Hematopoietic multipotent progenitor cell treated with erythropoietin and hydrocortisone succinate and interleukin-3 and kit ligand, for 8 days (in vitro differentiated cells): ENCODE measurements at places on chromosomes 4 and X.

DNA sequence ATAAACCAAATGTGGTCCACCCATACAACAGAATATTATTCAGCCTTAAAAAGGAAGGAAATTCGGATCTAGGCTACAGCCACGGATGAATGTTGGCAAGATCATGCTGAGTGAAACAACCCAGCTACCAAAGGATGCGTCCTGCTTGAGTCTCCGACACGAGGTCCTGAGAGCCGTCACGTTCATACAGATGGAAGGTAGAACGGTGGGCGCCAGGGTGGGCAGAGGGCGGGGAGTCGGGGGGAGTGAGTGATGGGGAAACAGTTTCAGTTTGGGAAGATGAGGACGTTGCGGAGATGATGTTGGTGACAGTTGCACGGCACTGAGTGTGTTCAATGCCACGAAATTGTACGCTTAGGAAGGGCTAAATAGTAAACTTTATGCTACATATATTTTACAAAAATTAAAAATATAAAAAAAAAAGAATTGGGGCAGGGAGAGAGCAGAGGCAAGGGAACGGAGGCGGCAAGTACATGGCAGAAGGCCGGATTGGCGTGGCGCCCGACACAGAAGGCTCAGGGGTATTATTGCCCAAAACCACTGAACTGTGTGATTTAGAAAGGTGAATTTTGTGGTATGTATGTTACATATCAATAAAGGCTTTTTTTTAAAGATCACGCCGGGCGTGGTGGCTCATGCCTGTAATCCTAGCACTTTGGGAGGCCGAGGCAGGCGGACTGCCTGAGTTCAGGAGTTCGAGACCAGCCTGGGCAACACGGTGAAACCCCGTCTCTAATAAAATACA, 14.8 kb upstream of the MXD4 start:
- no peak for DNase-seq

GRCh38 chr4:167616476-167616875, 382.2 kb upstream of the SPOCK3 start:
- no peak for DNase-seq

GRCh38 chr4:40749717-40750460, at the start of gene NSUN7:
NSUN7 (plus strand) TSS chr4:40749955; CDS start chr4:40750694, 739 bp downstream.
- no peak for DNase-seq

GRCh38 chr4:742742-743311, 37.2 kb downstream of the PCGF3 start:
- DNase-seq: peak; percentile 67
